Adrenal gland (tissue), 19 donors: ENCODE measurements at places on chromosomes 7 and 10. TPM values are rescaled to one million over a fixed set of nuclear protein-coding genes. Genes with fewer than 3 reads are reported as not detected.

DNAJB6 gene
- polyA plus RNA-seq = 58.9 TPM

ARMC3 gene
- not detected for polyA plus RNA-seq

LIPN gene
- polyA plus RNA-seq = not detected

ZNF92 gene
- polyA plus RNA-seq = 2.7 TPM

WAPL gene
- polyA plus RNA-seq = 32.9 TPM

GPR146 gene
- polyA plus RNA-seq = 7.9 TPM

CNNM1 gene
- polyA plus RNA-seq = 1.8 TPM

- no peaks in the 10 kb centered on the region for H3K27me3 ChIP-seq
- no peak overlapping the region for H3K27ac ChIP-seq
- no peak overlapping the region for H3K4me3 ChIP-seq
- DNase-seq = no peak
Observed at GRCh38 chr10:33461295-33461640, 126.8 kb upstream of the NRP1 start.

GRCh38 chr7:15862781-15863165 is 176.3 kb upstream of the MEOX2 start:
- DNase-seq = no peak
- H3K27me3 ChIP-seq = no peaks in the 10 kb centered on the region

DNA sequence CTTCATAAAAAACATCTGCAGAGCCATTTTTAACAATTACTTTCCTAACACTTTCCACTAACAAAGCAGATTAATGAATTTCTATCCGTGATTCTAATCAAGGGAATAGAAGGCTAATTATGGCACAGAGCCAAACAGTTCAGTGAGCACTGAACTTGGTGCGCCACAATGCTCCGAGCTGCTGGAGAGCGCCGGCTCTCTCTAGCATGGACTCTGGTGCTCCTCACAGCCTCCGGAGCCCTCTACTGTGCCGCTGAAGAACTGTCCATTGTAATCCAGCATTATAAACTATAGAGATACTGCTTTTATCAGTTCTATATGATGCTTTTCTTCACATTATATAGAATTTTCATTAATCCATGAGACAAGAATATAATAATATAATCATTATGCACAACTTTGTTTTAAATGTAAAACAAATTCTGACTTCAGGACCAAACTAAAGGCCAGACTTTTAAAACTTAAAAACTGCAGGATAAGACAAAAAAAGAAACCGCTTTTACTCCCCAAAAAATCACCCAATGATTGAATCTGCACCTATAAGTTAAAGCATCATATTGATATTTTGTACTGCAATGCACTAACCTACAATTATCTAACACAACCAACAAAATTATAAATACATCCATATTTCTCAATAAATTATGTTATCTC is 123.6 kb downstream of the RNF32 start:
- H3K27ac ChIP-seq = no peak overlapping the region
- no peaks in the 10 kb centered on the region for H3K27me3 ChIP-seq
- DNase-seq = peak; percentile 75

DNA sequence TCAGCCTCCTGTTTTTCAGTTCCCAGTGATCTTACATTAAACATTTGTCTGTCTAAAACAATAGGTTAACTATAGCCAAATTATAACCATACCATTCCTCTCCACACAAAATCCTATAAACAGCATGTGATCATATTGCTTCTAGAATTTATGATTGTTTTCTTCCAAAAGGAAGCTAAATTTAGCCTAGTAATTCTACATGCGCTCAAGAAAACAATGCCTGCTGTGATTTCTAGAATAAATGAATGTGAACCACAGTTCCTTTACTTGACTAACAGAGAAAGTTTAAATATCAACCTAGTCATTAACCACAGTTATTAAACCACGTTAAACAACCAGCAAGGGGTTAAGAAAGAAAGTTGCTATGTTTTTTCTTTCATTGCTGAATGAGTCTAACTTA is 26.4 kb downstream of the MET start:
- DNase-seq = no peak
- H3K36me3 ChIP-seq = no peaks in the 10 kb centered on the region
- no peak overlapping the region for H3K4me3 ChIP-seq
- H3K4me1 ChIP-seq = no peaks in the 10 kb centered on the region
- no peak overlapping the region for H3K27ac ChIP-seq

GRCh38 chr7:47945261-47946015 is 2.8 kb downstream of the PKD1L1 start:
- H3K4me1 ChIP-seq = peaks cover 10% of the 10 kb centered on the region
- H3K4me3 ChIP-seq = no peak overlapping the region
- H3K27me3 ChIP-seq = no peaks in the 10 kb centered on the region
- peak; percentile 79 for DNase-seq
- no peaks in the 10 kb centered on the region for H3K36me3 ChIP-seq
- no peak overlapping the region for H3K27ac ChIP-seq

DNA sequence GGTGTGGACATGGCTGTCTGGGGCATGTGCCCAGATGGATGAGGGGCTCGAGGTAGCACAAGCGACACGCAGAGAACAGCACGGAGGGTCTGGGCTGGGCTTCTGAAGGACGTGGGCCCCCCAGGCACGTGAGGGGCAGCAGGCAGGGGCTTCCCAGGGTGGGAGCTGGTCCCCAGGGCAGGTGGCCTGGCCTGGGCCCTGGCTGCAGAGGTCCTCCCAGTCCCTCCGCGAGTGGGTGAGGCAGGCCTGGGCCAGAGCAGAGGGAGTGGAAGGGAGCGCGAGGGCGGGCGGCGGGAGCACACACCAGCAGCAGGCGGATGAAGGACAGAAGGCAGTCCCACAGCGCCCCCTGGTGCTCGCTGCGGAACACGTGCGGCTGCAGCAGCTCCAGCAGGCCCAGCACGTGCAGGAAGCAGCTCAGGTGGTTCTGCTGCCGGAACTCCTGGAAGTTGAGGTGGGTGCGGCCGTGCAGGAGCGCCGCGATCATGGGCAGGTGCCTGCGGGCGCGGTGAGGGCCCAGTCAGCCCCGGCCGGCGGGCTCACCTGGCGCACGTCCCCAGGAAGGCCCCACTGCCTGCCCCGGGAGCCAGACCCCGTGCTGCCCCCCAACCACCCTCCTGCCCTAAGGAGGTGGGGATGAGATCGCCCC is 14.7 kb upstream of the MICALL2 start:
- H3K36me3 ChIP-seq = peaks cover 70% of the 10 kb centered on the region
- no peak overlapping the region for H3K27ac ChIP-seq
- peak; percentile 92 for DNase-seq
- H3K27me3 ChIP-seq = no peaks in the 10 kb centered on the region
- H3K4me3 ChIP-seq = no peak overlapping the region

- H3K27me3 ChIP-seq = no peaks in the 10 kb centered on the region
- peaks cover 94% of the 10 kb centered on the region for H3K4me1 ChIP-seq
- no peaks in the 10 kb centered on the region for H3K36me3 ChIP-seq
- no peak overlapping the region for H3K4me3 ChIP-seq
- no peak for DNase-seq
Observed at GRCh38 chr10:79128241-79128922, 59.6 kb downstream of the ZMIZ1 start.

DNA sequence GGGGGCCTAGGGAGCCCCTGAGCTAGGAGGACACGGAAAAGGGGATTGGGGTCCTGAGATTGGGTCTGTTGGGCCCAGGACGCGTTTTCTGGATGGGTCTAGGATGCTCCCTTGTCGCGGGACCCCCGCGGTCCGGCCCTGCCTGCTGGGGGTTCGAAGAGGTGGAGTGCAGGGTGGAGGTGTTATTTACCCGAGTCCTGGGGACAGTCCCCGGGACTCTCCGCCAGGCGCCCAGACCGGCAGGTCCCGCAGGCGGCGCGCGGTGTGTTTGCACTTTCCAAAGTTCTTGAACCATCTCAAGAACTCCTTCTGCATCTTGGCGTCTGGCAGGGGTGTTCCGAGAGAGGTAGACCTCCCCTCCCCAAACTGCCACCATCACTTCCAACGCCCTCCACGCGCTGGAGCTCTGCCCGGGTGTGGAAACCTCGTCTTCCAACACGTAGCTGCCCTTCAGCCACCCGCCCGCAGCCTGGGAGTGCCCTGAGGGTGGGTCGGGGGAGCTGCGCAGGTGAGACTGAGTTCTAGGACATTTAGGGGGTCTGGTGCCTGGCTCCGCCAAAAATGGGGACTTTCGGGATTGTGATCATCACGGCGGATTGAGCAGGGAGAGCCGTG is 569 bp downstream of the CAV1 start:
- DNase-seq = peak; percentile 20
- H3K27me3 ChIP-seq = peaks cover 33% of the 10 kb centered on the region
- H3K4me3 ChIP-seq = peak overlapping the region; percentile 60
- H3K27ac ChIP-seq = no peak overlapping the region
- H3K4me1 ChIP-seq = peaks cover 8% of the 10 kb centered on the region

DNA sequence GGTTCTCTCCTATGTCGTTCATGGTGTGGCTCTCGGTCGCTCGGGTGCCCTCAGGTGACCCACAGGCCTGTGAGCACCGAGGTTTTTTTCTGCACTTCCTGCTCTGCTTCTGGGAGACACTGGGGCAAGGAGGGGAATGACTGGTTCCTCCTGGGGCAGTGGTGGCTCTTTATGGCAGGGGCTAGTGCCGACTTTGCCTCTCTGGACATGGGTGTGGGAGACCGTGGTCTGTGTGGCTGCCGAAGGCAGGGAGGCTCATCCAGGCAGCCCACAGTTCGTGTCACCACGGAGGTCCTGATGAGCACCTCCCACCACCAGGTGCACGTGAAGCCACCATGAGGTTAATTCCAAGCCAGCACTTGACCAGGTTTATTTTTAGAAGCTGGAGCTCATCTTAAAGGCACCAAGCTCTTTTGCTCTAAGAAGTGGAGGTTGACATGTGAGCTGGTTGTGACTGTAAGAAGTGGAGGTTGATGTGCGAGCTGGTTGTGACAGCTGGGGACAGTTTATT is 24.7 kb upstream of the DPYSL4 start:
- no peak overlapping the region for H3K4me3 ChIP-seq
- no peak for DNase-seq
- H3K27me3 ChIP-seq = no peaks in the 10 kb centered on the region
- H3K36me3 ChIP-seq = no peaks in the 10 kb centered on the region
- no peak overlapping the region for H3K27ac ChIP-seq

DNA sequence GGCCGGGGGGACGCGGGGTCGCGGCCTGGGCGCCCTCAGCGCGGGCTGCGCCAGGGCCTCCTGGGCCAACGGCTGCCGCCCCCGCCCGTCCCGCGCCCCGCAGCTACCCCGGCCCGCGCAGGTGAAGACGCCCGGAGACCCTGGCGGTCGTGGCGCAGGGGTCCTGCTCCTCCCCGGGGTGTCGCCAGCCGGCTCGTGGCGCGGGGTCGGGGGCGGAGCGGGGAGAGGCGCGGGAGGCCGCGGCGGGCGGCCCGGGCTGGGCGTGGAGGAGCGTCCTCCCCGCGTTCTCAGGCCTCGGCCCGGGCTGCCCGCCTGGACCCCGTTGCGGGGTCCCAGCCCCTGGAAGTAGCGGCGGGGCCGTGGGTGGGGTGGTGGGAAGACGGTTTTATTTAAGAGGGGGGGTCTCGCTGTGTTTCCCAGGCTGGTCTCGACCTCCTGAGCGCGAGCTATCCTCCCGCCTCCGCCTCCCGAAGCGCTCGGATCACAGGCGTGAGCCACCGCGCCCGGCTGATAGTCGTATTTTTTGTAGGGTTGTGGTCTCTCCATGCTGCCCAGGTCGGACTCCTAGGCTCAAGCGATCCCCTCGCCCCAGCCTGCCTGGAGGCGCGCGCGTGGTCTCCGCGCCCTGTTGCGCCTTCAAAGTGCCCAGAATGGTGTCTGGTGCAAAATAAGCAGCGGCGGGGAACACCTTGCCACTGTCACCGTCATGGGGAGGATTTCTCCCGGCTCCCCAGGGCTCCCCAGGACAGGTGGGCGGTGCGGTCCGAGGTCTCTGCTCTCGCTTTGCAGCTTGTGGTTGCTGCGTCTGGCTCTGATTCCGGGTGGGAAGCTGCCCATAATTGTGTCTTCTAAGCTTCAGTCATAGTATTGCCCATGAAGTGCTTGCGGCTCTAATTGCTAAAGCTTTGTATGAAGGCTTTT is 15.3 kb upstream of the SUN1 start:
- peak; percentile 18 for DNase-seq
- no peaks in the 10 kb centered on the region for H3K36me3 ChIP-seq
- H3K4me3 ChIP-seq = peak overlapping the region; percentile 83
- no peak overlapping the region for H3K27ac ChIP-seq

- H3K4me3 ChIP-seq = no peak overlapping the region
- no peaks in the 10 kb centered on the region for H3K36me3 ChIP-seq
- peaks cover 30% of the 10 kb centered on the region for H3K27me3 ChIP-seq
- no peak overlapping the region for H3K27ac ChIP-seq
- H3K4me1 ChIP-seq = no peaks in the 10 kb centered on the region
Observed at GRCh38 chr7:93575555-93576399, 1.3 kb upstream of the CALCR start.

- no peak overlapping the region for H3K27ac ChIP-seq
- H3K27me3 ChIP-seq = no peaks in the 10 kb centered on the region
- no peak overlapping the region for H3K4me3 ChIP-seq
Observed at GRCh38 chr10:110455446-110455845, 42.3 kb upstream of the DUSP5 start.

- H3K27me3 ChIP-seq = no peaks in the 10 kb centered on the region
- H3K4me3 ChIP-seq = no peak overlapping the region
- DNase-seq = no peak
- H3K36me3 ChIP-seq = no peaks in the 10 kb centered on the region
Observed at GRCh38 chr10:91048380-91048779, 127.5 kb upstream of the ANKRD1 start.

GRCh38 chr7:84207025-84207424 is 12.4 kb upstream of the SEMA3A start:
- H3K27ac ChIP-seq = no peak overlapping the region
- H3K36me3 ChIP-seq = no peaks in the 10 kb centered on the region
- H3K4me1 ChIP-seq = no peaks in the 10 kb centered on the region
- H3K27me3 ChIP-seq = no peaks in the 10 kb centered on the region
- H3K4me3 ChIP-seq = no peak overlapping the region
- no peak for DNase-seq

DNA sequence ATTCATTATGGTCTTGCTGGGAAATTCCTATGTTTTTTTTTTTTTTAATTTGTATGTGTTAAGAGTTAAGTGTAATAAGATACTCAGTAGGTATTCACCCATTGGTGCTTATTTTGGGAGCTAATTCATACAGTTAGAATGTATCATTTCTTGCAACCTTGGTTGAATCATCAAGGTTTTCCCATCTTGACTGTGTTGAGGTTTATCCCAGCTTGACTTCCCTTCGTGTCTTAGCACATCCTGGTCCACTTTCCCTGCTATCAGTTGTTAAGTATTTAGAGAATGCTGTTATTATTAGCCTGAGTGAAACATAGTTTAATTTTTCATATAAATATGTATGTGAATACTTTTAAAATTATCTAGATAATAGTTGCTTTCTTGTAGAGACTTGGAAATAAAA is 20.8 kb downstream of the RALA start:
- H3K4me1 ChIP-seq = peaks cover 15% of the 10 kb centered on the region
- H3K36me3 ChIP-seq = no peaks in the 10 kb centered on the region
- DNase-seq = no peak
- no peaks in the 10 kb centered on the region for H3K27me3 ChIP-seq
- H3K27ac ChIP-seq = no peak overlapping the region
- H3K4me3 ChIP-seq = no peak overlapping the region

DNA sequence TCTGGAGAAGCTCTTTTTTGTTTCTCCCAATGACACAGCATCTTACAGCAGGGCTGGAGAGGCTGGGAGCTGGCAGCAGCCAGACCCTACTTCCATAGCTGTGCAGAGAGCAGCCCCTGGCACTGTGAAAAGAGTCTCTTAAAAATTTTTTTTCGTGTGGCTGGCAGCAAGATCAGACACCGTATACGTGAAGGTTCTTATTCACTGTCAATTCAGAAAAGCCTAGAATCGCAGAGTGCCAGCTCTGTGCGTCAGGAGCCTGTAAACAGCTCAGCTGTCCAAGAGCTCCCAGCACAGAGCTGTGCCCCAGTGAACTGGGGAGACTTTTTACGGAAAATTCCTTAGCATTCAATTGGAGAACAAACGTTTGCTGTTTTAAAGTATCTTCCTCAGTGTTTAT is 6.5 kb downstream of the BAG3 start:
- peak overlapping the region; percentile 24 for H3K27ac ChIP-seq
- H3K36me3 ChIP-seq = no peaks in the 10 kb centered on the region
- H3K4me3 ChIP-seq = no peak overlapping the region
- no peaks in the 10 kb centered on the region for H3K27me3 ChIP-seq
- peak; percentile 82 for DNase-seq
